NK-92 treated with Interleukin-12 subunit alpha and Interleukin-12 subunit beta, amount 100 ng/mL, for 24 hours (cell line): ENCODE measurements at places on chromosomes 5 and 9.
A peak's percentile ranks its signal among the peaks of the same experiment; 100 is the strongest.

DNA sequence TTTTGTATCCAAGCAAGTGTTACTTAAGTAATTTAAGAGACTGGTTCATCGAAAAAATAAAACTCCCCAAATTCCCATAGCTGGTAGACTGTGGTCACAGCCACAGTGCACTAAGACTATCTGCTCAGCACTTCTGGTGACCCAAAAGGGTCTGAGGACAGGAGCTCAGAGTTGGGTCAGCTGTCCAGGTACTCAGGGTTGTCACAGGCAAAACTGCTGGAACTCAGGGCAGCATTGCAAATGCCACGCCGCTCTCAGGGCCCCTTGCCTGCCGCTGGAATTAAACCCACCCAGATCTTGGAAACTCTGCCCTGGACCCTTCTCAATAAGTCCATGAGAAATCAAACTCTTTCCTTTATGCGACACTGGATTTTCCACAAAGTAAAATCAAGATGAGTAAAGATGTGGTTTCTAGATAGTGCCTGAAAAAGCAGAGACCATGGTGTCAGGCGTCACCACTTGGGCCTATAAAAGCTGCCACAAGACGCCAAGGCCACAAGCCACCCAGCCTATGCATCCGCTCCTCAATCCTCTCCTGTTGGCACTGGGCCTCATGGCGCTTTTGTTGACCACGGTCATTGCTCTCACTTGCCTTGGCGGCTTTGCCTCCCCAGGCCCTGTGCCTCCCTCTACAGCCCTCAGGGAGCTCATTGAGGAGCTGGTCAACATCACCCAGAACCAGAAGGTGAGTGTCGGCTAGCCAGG lies at the start of gene IL13:
TSS of gene IL13 (plus strand) at position 498 of the 705 bp plus-strand sequence. CDS start at position 512, 14 bp downstream.
- no peak for DNase-seq

DNA sequence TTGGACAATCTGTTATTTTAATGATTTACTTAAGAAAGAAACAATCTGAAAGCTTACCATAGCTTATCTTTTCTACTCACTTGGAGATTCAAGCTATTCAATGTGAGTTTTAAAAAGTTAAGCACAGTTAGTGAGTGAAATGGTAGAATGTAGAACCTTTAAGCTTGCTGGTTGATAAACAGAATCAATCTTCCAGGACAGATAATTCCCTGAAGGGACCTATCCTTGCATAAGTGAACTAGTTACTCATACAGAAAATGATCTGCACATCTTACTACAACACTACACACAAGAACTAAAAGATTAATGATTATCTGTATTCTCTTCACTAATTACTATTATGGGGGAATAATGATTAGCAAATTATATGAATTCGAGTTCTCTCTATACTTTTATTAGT lies 165.6 kb downstream of the PALM2AKAP2 start:
- DNase-seq: no peak

DNA sequence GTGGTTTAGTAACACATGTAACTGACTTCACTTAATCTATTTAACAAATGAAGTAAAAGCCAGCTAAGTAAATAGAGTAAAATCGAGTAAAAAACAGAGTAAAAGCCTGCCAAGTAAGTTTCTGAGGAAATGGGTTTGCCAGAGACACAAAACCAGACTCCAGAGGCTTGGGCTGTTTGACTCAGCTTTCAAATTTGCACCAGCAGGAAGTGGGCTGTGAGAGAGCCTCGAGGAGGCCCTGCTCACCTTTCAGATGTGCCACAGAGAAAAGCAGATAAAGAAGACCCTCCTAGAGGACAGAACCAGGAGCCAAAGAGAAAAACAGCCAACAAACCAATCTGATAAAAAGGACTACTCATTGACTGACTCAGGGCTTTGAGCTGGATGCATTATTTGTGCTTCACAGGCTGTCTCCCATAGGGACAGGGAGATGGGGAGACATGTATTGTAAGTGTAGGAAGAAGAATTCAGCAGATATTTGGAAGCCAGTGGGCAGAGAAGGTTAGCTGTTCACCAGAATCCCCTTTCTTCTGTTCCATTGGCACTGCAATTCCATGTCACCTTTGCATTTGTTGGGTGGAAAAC lies 14.4 kb upstream of the AMACR start:
- peak; percentile 13 for DNase-seq

GRCh38 chr5:149804478-149805450 lies 74.7 kb downstream of the PPARGC1B start:
- DNase-seq: no peak

DNA sequence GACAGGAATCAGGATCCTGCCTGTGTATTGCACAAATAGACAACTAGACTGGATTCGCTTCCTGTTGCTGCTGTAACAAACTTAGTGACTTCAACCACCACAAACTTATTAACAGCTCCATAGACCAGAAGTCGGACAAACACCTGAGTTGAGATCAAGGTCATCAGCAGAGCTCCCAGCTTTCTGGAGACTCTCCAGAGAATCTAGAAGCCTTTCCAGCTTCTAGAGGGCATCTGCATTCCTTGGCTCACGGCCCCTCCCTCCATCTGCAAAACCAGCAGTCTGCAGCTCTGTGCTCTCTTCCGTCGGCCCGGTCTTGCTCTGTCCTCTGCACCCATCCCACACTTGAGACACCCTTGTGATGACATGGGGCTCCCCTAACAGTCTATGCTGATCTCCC lies 99.1 kb downstream of the KCNT1 start:
- no peak for DNase-seq

DNA sequence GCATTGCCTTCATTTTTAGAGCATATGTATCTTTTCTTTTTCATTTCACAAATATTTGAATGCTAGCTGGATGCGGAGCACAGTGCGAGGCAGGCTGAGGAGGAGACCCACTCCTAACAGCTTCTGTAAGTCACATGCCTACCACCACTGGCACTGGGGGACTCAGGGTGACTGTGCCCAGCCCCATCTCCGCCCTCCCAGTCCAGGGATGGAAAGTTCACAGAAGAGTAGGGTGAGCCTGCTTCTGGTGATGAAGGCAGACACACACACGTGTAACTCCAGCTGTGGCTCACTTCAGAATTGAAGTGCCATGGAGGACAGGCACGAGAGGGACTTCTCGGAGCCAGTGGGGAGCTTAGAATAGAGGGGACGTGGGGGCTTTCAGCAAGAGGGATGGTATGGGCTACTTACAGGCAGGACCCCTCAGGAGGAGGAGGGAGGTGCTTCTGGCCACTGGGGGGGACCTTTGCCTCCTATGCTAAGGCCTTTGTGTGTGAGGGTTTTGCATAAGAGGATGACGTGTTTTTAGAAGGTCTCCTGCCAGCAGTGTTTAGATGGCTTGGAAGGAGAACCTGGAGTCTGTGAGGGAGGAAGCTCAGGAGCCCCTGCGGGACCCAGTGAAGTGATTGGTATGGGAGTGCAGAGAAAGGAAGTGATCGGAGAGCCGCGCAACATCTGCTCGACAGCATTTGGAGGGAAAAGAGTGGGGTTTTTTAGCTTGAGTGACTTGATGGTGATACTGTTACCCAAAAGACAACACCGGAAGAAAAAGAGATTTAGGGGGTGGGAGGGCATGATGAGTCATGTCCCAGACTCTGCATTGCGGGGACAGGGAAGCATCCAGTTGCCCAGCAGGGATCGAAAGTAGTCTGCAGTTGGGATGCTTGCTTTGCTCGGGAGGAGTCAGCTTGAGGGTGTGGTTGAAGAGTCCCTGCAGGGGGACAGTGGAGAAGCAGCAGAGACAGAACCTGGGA lies 163.5 kb upstream of the OTULINL start:
- DNase-seq: no peak

DNA sequence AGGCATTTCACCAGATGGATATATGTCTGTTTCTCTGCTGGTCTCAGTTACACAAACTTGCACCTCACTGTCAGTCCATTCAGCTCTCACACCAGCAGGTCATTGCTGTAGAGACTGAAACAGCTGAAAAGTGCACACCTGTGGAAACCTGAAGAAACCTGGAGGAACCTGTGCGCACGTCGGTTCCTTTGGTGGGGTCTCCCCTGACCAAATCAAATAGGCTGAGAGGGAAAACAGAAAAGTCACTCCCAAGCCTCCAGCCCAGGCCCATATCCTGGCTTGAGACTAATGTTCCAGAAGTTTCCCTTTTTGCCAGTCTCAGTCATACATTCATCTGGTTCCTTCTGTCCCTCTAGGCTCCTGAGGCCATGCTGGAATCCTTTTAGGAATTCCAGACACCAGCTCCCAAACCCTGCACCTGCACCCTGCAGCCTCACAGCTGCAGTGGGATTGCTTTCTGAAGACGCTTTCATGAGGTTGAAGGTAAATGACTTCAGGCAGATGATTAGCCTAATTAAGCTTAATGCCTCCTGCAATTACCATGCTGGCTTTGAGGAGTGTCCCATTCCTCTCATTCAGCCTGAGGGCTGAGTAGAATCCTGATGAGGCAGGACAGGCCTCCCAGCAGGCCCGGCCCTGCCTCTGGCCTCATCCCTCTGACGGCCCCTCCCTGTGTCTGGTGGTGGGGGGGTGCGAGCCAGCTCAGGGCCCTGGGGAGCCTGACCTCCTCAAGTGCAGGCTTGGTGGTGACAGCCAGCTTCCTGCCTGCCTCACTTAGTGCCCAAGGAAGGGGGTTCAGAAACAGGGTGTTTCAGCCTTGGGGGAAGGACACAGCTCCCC lies 24.3 kb upstream of the CXCL14 start:
- DNase-seq: no peak

GRCh38 chr5:58262226-58262625 lies 197.7 kb downstream of the PLK2 start:
- no peak for DNase-seq

DNA sequence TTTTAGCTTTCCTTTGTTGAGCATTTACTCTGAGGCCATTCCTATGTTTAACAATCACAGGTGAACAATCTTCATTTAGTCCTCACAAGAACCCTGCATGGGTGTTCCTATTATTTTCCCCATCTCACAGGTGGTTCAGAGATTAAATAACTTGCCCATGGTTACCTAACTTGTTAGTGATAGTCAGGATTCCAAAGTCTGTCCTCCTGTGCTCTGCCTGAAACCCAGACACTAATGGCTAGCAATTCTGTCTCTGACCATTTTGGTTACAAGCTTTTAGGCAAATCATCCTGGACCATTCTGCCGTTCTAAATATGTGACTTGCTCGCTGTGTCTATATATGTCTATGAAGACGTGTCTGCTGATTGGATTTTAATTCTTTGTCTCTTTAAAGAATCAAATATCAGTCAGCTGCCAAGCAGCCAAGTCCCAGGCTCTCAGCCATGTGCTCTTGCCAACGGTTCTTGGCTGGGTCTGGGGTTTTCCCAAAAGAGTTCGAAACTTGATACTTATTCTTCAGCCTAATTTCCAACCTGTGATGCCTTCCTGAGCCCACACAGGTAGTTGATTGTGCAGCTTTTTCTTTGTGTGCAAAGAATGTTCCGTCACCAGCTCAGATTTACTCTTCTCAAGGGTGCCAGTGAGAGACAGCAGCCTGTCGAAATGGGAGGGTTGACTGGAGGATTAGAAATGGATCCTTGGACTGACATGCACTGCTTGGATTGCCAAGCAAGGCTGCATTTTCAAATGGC lies 121.7 kb downstream of the NREP start:
- no peak for DNase-seq

GRCh38 chr9:35355939-35356338 lies 134.0 kb upstream of the RUSC2 start:
- DNase-seq: no peak

DNA sequence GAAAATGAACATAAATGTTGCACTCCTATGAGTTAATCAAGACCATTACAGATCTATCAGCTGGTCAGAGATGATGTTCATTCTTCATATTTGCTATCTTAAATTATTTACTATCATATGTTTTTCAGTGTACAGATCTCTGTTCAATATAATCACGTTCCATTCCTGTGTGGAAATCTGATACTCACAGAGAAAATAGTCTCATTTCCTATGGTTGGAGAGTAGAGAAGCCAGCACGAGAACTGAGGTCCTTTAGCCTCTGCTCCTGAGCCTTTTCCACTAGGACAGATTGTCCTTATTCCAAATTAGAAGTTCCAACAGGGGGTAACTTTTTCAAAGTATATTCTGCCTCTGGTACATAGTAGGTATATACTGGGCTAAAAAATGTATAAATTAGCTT lies 29.2 kb downstream of the UGCG start:
- DNase-seq: no peak

- DNase-seq: no peak
These were observed 36.8 kb upstream of the SEMA4D start for GRCh38 chr9:89534515-89535287.

DNA sequence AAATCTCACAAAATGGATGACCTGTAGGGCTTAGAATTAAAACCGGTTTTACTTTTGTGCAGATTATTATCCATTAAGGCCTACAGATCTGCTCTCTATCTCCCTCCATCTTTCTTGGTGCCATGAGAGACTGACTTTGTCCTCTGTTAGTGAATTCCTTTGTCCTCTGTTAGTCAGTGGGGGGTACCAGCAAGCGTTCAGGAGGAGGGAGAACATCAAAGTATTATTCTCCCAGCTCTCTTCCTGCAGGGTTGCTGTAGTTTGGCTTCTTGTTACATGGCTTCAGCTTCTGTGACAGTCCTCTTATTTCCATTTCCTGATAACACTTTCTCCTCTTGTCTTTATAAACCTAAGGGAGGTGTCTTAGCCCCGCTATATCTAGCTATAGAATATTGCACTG lies 850.5 kb upstream of the SEMA6A start:
- DNase-seq: no peak

- DNase-seq: no peak
These were observed 35.5 kb downstream of the GADD45G start for GRCh38 chr9:89640361-89640760.

- DNase-seq: no peak
These were observed 2.0 kb downstream of the GLIS3 start for GRCh38 chr9:4297786-4298254.
